GM04504 (cell line): ENCODE measurements at places on chromosomes 3 and 15.

GRCh38 chr3:194686816-194687637, 1.3 kb downstream of the FAM43A start:
- no peak for DNase-seq

- DNase-seq = no peak
Measured at GRCh38 chr15:27868828-27869404, 230.2 kb downstream of the OCA2 start.

GRCh38 chr3:151404316-151404715, 19.8 kb upstream of the P2RY12 start:
- peak; percentile 51 for DNase-seq

DNA sequence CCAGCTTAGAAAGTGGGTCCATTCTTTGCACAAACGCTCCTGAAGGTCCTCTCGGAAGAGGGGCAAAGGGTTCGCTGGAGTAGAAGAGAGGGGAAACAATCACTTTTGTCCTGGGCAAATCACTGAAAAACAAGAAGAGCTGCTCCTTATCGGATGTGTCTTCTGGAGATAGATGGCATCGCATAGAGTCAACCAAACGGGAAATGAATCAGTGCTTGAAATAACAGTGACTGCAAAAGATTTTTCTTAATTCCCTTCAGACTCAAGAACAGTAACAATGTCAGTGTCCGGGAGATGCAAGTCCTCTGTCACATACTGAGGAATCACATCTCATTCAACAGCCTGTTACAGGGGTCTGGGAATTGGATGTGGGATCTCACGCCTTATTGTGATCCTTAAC, 78.8 kb upstream of the PCSK6 start:
- no peak for DNase-seq

DNA sequence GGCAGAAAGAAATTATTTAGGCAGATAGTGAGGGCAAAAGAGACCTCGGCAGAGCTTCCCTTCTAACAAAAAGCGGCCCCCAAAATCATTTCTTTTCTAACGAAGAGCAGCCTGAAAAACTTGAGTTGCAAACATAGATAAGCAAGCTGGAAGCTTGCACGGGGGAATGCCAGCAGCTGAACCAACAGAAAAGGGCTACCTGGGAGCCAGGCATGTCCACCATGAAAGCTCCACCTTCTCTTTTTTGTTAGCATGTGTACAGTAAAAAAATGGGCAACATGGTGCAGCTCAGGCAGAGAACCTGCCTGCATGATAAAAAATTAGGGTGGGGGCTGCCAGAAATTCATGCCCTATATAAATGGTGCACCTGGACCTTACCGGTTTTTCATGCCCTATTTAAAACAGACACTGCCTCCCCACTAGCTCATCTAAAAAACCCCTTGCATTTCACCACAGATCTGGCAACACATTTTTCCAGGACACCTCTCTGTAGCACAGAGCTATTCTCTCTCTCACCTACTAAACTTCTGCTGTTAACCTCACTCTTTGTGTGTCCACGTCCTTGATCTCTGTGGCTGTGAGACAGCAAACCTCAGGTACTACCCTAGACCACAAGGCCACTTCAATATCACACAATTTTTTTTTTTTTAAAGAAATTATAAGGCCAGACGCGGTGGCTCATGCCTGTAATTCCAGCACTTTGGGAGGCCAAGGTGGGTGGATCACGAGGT, 18.7 kb downstream of the SLC33A1 start:
- DNase-seq = no peak

GRCh38 chr3:150370999-150371398, 37.1 kb upstream of the TSC22D2 start:
- no peak for DNase-seq
